Cortex of kidney (tissue), 1 donor: ENCODE measurements at places on chromosomes 1 and 21.

GRCh38 chr1:95097426-95097825 lies 19.7 kb upstream of the TLCD4 start:
- no peak for DNase-seq

GRCh38 chr1:116504308-116505156 lies 66.3 kb downstream of the CD58 start:
- DNase-seq: no peak

- no peak for DNase-seq
Observed at GRCh38 chr1:226603022-226603857, 54.7 kb downstream of the STUM start.

DNA sequence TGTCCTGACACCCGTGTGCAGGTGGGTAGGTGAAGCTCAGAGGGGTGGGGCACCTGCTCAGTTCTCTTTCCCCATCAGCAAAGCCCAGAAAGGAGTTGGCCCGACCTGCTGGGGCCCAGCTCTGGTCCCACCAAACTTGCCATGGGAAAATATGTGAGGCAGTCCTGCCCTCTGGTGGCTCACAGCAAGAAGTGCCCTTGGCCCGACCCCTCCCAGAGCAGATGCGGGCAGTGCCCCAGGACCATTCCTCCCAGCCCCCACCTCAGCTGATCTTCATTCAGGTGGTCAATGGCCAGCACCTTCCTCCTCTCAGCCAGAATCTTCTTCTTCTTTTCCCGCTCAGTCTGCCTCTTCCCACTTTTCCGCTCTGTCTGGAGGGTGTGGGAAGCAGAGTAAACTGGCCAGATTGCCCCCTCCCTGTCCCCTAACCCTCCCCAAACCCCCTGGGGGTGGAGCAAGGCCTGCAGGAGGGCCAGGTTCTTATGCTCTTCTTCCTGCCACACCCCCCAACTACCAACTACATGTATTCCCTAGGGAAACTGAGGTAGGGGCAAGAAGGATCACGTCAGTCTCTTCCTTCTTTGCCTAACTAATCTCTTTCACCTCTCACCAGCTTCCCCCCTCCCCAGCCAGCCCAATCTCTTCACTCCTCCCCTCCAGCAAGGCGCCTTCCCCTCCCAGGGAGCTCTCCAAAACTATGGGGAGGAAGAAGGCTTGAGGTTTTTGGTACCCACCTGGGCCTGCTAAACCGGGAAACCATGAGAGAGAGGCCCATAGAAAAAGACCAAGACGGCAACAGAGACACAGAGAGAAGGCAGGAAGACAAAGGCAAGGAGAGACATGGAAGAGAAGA lies 15.6 kb downstream of the TNNT2 start:
- DNase-seq: no peak

DNA sequence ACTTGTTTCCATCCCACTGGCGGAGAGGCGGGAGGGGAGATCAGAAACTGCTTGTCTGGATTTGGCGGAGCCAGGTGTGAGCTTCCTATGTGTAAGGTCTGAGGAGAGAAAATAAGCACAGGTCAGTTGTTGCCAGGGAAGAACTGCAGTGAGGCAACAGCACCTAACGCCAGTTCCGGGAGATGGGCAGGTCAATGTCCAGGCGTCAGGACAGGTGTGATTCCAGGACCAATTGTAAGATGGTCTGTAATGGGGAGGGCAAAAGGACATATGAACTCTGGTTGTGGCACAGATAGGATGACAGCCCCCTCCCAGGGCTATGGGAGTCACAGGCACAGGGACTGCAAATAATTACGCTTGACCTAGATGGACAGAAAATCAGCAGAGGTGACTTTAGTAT lies 9.6 kb upstream of the KCNE1 start:
- DNase-seq: no peak

- no peak for DNase-seq
Observed at GRCh38 chr1:183438060-183438459, 19.9 kb upstream of the NMNAT2 start.

DNA sequence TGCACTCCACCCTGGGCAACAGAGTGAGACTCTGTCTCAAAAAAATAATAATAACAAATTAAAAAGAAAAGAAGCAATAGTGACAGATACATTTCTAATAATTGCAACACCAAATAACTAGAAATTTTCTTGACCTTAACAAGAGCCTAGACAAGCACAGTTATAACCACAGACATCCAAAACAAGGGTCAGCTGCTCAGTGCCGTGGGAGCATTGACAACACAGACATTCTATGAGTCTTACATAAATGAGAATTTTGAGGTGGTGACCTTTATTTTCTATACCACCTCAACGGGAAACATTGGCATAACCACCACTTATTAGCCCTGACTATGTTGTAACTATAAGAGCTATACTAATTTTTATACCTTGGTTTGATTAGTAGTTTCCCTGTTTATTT lies 156.1 kb downstream of the NR5A2 start:
- no peak for DNase-seq

DNA sequence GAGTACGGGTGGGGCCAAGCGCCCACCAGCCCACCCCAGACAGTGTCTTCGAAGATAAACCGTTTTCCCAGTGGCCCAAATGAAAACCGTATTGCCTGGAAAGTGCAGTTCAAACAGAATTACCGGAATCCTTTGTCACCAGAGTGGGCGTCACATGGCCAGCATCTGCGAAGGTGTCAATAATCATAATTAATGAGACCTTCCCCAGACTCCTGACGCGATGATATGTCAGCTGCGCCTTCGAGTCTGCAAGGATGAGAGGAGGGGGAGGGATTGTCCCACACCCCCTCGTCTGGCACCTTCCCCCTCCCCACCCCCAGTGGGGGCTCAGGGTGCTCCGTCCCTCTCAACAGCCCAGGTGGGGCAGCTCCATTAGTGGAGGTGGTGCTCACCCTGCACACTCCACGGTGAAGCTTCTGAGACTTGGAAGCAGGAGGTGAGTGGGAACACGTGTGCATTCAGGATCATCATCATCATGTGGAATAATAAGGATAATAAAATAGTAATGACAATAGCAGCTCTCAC lies 215.1 kb downstream of the PTPRU start:
- DNase-seq: no peak
